Occipital lobe (tissue), 3 donors: ENCODE measurements at places on chromosomes 6 and 20. TPM values are rescaled to one million over a fixed set of nuclear protein-coding genes. Genes with fewer than 3 reads are reported as not detected.

The HSPA1L gene
- 4.4 TPM for total RNA-seq

The SLC17A1 gene
- not detected for total RNA-seq

The KHDC1 gene
- 4.1 TPM for total RNA-seq

The CAP2 gene
- total RNA-seq = 33.7 TPM

The HFE gene
- total RNA-seq = 1.1 TPM

The REM1 gene
- not detected for total RNA-seq

The PPDPF gene
- total RNA-seq = 43.5 TPM

The LINC00237 gene
- 2.0 TPM for total RNA-seq

The LHFPL5 gene
- 1.1 TPM for total RNA-seq

The CNKSR3 gene
- total RNA-seq = 3.0 TPM
